ENCODE measurements at places on chromosomes 13 and 19.

- peak; percentile 10 for DNase-seq
Observed at GRCh38 chr13:108322206-108322824, 52.8 kb downstream of the TNFSF13B start.

DNA sequence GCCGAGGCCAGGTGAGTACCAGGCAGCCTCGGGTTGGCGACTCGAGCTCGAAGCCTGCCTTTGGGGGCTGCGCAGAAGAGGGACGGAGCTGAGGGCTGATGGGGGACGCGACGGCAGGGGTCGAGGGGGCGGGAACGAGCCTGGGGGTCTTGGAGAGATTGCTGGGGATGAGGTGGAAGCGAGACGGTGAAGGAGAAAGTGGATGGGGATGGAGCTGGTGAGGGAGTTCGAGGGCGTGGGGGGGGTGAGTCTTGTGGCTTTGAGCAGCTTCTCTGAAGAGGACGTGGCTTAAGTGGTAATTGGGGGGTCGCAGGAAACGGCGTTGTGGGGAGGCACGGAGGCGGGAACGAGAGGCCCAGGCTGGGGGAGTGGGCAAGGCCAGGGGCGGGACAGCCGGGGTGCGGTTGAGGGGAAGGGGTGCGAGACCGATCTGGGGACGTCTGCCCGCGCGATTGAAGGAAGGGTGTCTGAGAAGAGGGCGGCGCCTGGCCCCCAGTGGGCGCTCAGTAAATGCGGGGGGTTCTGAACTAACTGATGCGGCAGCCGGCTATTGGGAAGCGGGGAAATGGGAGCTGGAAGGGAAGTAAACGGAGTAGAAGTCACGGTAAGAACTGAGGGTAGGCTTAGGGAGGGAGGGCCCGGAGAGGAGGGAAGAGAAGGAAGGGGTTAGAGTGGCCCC is 426 bp downstream of the MYO9B start:
- no peak for DNase-seq

DNA sequence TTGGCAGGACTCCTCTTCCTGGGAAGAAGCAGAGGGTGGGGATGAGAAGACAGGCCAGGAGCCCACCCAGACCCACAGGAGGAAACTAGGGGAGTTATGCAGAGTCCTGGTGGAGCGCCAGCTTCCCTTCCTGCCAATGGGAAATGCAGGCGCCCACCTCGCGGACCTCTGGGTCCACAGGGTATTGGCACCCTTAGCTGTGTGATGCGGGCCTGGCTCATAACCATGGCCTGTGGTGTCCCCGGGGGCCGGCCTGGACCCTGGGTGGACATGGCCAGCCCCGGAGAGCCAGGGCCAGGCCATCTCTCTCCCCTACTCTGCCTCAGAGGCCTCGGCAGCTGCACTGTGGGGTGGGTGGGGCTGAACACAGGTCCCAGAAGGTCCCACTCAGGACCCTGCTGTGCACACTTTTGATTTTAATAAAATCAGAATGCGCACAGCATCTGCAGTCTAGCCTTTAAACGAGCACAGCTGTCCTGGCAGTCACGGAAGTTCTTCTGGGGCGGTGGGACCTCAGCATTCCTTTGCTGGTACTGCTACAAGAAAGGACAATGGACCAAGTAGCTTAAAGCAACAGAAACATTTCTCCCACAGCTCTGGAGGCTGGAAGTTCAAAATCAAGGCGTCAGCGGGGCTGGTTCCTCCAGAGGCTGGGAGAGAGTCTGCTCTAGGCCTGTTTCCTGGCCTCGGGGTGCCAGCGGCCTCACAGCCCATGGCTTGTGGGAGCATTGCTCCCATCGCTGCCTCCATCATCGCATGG is 1.8 kb downstream of the F10 start:
- DNase-seq: no peak

GRCh38 chr13:44605721-44606120 is 29.6 kb upstream of the TSC22D1 start:
- no peak for DNase-seq

GRCh38 chr13:110214637-110215036 is 92.3 kb downstream of the COL4A1 start:
- no peak for DNase-seq

Data from Panc1 (cell line).